ENCODE measurements at places on chromosomes 11 and 22.
A peak's percentile ranks its signal among the peaks of the same experiment; 100 is the strongest.

DNA sequence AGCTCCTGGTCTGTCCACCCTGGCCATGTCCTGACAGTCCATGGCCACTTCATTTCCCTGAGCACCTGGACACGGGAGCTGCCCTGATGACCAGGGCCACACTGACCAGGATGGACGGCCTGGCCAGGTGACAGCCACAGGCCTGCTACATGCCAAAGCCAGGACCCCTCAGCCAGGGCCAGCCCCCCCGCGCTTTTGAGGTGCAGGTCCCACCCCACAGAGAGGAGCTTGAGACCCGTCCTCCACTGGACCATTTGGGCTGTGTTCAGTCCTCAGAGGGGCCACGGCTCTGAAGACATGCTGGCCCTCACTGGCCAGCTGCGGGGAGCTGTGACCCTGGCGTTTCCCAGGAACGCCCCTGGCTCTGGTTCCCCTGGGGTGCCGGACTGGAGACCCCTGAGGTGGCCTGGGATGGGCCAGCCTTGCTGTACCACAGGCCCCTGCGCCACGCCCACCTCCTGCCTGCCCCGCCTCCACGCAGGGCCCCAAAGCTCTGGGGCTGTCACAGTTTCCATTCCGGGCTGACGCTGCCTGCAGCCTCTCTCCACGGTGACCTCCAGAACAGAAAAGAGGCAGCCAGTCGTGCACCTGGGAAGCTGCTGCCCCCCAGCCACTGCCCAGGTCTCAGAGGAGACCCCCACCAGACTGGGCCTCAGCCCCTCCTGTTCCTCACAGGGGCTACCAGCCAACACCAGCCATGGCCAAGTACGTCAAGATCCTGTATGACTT is 18.2 kb downstream of the EPS8L2 start:
- DNase-seq = no peak

GRCh38 chr11:7559398-7560283 is 45.8 kb downstream of the PPFIBP2 start:
- DNase-seq = no peak

DNA sequence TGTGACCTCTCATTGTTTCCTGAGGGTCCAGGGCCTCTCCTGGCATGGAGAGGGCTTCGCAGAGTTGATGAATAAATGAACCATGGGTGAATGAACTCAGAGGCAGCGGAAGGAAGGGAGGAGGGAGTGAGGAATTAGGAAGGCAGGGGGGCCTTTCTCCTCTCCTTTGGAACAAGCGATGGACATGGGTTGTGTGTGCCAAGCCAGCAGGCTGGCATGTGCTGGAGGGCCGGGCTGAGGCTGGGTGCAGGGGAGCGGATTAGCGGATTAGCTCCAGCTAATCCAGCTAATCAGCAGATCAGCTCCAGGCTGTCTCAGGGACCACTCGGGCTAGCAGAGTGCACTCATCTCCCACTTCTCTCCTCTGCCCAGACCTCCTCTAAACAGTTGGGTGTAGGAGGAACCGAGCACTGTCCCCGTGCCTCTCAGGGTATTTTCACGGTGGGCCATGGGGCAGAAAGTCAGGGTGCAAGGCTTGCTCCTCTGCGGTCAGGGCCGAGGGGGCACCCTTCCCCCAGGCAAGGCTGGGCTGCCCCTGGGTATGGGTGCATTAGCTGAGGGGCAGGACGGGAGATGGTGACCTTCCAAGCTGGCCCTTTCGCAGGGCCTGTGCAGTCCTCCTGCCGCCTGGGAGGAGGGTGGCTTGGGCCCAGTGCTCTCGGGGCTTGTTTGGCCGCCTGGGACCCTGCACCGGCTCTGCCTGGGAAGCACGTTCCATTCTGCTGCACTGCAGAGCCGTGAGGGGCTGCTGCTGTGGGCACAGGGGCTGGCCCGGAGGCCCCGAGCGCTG is 120.3 kb upstream of the B3GAT1 start:
- no peak for DNase-seq

DNA sequence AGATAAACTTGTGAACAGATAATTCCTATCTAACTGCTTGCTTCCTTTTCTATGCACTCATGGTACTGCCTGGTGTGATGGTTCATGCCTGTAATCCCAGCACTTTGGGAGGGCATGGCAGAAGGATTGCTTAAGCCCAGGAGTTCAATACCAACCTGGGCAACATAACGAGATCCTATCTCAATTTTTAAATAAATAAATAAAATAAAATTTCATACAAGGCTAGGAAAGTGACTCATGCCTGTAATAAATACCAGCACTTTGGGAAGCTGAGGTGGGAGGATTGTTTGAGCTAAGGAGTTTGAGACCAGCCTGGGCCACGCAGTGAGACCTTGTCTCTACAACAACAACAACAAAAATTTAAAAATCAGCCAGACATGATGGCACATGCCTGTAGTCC is 166.6 kb downstream of the COMMD9 start:
- DNase-seq = no peak

GRCh38 chr22:46537946-46538813 is 760 bp upstream of the CELSR1 start:
- DNase-seq = no peak

DNA sequence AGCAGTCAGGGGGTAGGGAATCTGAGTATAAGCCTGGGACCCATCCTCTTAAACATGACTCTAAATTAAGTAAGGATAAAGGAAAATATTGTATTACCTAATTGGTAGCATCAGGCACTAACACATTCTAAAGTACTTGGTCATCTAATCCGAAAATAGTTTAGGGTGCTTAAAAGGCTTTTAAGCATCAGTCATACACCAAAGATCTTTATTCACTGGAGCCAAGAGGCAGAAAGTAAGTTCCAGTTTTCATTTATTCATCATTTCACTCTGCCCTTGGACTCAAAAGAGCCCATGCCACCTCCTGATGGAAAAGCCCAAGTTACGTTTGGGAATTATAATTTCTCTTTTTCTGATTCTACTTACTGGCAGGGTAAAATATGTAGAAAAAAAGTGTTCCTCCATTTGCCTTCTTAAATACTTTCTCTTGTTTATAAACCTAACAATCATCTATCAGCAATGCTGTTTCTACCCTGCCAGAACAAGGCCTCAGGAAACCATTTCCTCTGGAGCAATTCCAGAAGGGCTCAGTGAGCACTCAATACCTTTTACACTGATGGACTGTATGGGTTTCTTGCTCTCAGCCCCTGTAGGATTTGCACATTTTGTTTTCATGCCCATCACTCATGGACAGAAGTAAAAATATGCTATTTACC is 120.1 kb upstream of the SLC5A12 start:
- peak; percentile 85 for DNase-seq

- DNase-seq = no peak
Observed at GRCh38 chr11:110679323-110679975, 32.8 kb downstream of the ARHGAP20 start.

DNA sequence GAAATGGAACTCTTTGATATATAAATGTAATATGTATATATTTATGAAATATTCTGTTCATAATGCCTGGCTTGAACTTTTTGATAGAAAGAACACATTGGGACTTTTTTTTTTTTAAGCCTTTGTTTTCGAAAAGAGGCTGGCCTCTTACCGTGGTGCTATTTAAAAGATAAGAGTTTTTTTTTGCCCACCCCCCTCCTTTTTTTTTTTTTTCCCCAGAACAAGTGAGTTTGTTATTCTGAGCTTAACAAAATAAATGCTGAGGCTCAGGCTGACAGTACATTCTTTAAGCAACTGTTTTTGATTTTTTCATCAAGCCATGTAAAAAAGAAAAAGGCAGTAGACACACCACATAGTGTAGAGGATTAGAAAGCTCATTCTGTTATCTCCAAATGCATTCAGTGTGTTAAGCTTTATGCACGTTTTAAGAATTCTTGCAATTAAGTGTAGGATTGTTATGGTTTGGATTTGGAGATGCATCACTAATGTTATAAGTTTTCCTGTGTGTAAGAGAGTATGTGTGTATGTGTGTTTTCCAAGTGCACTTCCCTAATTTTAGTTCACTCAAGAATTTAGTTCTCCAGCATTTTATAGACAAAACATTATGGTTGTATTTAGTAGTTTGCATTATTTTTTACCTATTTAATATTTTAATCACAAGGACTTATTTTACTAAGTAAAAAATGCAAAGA is 12.0 kb downstream of the PDHX start:
- no peak for DNase-seq

DNA sequence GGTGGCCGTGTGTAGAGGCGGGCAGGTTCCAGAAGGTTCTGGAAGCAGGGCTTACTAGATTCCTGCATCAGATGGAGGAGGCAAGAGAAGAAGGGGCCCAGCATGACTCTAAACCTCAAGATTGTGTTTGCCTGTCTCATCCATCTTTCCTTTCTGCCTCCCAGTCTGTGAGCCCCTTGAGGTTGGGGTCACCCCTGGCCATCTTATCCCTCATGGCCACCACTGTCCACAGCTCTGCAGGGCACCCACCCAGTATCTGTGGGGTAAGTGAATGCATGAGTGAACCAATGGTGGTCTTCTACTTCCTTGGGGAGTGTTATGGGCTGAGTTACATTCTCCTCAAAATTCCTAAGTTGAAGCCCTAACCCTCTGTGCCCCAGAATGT is 79.3 kb downstream of the MYEOV start:
- DNase-seq = no peak

DNA sequence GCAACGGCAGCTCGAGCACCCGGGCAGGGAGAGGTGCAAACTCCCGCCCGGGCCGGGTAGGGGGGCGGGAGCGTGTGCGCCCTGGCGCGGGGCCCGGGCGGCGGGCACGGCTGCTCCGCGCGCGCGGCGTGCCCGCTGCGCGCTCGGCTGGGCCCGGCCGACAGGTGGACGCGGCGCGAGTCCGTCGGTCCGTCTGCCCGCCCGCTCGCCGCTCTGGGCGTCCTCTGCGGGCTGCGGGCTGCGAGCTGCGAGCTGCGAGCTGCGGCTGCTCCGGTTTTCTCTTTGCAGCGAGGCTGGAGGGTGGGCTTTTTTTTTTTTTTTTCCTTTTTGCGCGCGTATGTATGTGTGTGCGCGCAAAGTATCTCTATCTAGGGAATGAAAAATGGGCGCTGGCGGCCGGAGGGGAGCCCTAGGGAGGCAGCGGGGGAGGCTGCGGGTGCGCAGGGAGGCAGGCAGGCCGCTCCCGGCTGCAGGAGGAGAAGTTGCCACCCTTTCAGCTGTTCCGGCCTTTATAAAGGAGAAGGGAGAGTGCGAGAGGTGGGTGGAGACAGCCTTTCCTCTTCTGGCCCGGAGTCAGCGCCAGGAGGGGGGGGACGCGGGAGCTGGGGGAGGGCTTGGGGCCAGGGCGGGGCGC is at the start of gene PDGFB:
TSS of gene PDGFB (minus strand) at position 487 of the 634 bp plus-strand sequence. CDS start 1,019 bp downstream, outside the sequence.
- no peak for DNase-seq

DNA sequence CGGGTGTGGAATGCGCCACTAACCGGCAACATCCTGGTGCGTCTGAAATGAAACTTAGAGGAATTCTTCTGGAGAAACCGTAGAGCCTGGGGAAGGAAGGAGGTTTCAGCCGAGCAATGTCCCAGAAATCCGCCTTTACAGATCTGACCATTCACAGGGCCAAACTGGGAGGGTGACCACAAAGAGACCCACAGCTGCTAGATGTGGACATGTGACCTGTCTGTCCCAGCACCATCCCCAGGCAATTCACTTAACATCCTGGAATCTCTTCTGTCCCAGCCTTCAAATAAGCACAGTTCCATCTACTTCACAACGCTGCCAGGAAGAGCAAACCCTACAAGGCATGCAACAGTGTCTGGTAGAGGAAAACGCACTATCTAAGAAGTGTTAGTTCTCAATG is 9.8 kb downstream of the MCAT start:
- no peak for DNase-seq

GRCh38 chr11:46463701-46464421 is 72.3 kb upstream of the CHRM4 start:
- DNase-seq = no peak

DNA sequence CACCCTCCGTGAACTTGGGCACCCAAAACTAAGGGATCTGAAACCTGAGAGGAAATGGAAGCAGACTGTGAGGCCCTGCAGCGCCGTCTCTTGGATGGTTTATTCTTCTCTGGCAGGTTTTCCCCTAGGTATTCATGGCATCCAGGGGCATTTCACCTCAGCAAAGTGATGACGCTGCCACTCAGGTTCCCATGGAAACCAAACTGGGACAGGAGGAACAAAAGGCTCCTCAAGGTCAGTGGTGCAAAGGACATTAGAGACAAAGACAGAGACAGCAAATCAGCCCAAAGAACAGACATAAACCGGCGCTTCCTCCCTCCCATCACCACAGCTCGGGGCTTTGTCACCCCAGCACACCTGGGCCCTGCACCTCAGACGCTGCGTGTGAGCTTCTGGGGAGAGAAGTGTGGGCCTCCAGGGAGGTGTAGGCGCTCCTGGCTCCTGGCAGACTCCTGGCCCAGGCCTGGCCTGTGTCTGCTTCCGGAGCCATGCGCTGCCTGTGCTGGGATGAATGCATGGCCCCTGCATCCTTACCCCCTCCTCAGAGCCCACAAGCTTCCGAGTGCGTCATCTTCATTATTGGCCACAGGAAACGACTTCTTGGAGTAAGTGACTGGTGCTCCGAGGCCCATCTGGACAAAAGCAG is 5.9 kb downstream of the TP53AIP1 start:
- no peak for DNase-seq

DNA sequence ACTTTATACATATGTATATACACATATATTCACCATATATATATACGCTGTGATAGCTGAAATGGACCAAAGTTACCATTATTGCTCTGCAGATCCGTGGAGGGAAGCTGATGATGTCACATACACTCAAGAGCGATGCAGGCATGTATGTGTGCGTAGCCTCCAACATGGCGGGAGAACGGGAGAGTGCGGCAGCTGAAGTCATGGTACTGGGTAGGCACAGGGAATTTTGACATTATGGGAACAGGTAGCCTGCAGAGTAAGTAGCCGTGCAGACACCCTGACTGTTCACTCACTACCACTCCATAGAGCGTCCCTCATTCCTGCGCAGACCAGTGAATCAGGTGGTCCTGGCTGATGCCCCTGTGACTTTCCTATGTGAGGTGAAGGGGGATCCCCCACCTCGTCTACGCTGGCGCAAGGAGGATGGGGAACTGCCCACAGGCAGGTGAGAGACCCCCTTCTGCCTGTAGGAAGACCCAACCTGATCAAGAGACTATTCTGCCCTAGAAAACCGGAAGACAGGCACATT is 4.7 kb downstream of the ROBO3 start:
- no peak for DNase-seq

DNA sequence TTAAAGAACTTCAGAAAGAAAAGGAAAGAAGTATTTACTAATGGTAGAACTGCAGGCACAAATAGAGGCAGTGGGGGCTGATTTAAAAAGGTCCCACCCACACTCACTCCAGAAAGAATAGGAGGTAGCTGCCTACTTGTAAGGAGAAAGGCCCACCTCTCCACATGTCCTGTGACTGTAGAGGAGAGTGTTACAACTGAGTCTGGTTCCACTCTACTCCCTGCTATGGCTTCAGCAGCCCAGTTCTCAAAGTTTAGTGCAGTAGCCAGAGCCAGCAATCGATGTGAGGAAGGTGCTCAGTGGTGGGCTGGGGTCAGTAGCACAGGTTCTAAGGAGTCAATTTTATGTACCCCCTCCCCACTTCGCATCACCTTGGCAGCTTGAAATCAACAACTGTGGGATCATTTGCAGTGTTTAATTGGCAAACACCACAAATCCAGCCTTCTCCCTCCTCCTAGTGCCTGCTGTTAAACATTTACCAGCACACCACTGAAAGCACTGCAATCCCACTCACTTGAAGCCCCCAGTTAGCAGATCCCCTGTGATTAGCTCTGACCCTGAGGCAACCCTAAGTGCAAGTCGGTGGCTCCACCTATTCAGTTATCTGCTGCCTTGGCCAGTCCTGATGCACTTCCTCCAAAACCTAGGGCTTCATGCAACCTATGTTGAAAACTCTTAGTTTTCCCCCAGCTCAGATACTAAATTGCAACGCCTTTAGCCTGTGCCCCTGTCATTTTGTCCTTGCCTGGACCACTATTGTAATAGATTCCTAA is 146.6 kb downstream of the BBOX1 start:
- no peak for DNase-seq

- DNase-seq = no peak
Observed at GRCh38 chr11:22539821-22540256, 85.8 kb downstream of the FANCF start.

- DNase-seq = no peak
Observed at GRCh38 chr11:119318240-119319135, 1.6 kb upstream of the MCAM start.
